ENCODE measurements at places on chromosomes 1 and 21.

DNA sequence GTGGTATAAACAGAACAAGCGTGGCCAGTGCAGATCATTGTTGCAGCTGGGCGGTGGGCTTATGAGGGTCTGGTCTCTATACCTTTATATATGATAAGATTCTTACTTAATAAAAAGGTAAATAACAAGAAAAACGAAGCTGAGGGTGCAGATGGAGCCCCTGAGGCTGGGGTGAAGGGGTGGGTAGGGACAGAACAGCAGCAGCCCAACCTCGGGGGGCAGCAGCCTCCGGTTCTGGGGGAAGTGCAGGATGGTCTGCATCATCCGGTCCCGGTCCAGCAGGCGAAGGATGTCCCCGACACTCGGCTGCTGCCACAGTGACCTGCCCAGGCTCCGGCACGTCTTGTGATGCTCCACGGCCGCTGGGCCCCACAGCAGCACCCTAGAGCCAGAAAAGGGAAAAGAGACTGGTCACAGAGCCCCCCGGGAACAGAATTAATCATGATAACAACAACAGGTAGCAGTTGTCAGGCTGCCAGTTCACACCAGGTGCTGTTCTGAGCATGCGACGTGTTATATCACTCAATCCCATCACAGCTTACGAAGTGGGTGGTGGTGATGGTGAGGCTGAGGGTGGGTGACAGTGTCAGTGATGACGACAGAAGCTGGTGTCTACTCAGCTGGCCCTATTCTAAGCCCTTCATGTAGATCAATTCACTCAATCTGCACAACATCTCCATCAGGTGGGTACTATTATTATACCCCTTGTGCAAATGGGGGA, 35.5 kb downstream of the MRAP start:
- DNase-seq = no peak

- DNase-seq = no peak
Observed at GRCh38 chr1:84632673-84633434, 57.4 kb downstream of the SSX2IP start.

- no peak for DNase-seq
Observed at GRCh38 chr1:155000411-155000725, 2.2 kb upstream of the ZBTB7B start.

DNA sequence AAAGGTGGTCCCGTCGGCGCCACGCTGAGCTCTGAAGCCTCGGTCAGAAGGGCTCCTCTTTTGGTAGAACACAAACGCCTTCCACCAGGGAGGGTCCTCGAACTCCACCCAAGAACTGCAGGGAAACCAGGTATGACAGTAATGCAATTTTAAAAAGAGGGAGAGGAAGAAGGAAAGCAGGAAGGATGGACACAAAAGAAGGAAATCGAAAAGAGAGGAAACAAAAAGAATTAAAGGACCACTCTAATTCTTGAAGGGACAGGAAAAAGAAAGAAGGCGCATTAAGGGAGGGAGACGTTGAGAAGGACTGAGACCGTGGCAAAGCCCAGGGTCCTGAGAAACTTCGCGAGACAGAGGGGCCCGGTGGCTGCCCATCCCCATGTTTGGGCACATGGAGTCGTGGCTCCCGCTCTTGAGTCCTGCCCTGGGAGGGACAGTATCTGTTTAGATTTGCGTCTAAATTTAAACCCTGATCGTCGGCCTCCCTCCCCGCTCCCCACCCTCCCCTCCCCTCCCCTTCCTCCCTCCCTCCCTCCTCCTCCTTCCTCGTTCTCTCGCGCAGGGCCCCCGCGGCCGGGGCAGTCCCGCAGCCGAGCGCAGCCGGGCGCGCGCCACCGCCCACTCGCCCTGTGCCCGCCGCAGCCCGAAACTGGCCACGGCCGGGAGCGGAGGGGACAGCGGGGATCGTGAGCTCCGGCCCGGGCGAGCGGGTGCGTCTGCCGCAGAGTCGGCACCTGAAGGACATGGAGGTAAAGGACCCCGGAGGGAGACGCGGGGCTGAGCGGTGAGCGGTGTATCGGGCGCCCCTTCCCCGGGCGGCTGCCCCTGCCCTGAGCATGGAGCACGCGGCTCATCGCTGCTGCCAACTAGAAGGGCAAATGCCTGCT, at the start of gene RCSD1:
TSS of gene RCSD1 (plus strand) at position 552 of the 887 bp plus-strand sequence. CDS start at position 744, 192 bp downstream.
- no peak for DNase-seq

DNA sequence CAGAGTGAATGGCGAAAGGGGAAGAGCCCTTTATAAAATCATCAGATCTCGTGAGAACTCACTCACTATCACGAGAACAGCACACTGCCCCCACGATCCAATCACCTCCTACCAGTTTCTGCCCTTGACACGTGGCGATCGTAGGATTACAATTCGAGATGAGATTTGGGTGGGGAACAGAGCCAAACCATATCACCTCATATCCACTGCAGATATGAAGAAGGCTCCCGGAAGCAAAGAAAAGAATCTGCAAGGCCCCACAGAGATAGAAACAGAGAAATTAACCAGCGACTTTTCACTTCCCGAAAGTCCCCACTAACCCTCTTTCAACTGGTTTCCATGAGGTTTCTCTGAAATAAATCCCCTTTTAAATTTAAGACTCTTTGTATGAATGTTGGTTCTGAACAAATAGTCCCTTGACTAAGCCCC, 86.2 kb upstream of the IRF2BP2 start:
- DNase-seq = no peak

DNA sequence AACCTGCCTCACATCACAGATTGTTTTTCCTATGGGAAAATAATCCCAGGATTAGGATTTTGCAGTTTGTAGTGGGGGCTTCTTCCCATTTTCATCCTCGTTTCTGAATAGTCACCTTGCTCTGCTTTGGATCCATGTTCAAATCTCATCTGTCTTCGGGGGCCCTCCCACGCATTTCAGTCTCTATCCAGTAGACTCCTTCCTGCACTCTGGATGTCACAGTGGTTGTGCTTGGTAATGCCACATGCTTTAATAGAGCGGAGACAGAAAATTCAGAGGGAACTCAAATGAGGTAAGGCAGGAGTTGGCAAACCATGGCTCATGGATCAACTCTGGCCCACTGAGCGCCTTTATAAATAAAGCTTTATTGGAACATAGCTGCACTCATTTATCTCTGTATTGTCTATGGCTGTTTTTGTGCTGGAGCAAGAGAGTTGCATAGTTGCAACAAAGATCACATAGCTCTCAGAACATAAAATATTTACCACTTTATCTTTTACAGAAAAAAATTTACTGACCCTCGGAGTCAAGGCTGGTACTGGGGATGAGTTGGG, 101.0 kb downstream of the SPATA46 start:
- no peak for DNase-seq

DNA sequence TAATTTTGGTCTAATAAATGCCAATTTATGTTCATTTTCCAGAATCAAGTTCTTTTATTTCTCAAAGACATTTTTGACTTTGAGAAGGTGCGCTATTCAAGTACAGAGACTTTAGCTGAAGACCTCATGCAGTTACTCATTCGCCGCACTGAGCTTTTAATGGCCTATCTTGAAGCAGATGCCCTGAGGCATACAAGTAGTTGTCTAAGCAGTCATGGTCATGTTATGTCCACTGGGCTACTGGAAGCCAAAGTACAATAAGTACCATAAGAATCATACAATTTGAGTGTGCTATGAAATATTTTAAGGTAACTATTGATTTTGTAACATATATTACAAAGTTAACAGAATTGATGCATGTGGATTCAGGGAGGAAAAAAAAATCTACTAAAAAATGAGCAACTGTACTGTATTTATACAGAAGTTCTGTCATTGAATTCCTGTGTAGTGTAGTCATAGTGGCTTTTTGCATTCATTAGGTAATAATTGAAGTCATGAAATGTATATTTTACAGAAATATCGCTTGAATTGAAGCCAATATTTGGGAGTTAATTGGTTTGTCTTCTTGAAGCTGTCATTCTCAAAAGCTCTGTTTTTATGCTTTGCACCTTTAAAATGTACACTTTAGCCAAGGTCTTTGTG, 13.5 kb upstream of the NEXN start:
- DNase-seq = no peak

DNA sequence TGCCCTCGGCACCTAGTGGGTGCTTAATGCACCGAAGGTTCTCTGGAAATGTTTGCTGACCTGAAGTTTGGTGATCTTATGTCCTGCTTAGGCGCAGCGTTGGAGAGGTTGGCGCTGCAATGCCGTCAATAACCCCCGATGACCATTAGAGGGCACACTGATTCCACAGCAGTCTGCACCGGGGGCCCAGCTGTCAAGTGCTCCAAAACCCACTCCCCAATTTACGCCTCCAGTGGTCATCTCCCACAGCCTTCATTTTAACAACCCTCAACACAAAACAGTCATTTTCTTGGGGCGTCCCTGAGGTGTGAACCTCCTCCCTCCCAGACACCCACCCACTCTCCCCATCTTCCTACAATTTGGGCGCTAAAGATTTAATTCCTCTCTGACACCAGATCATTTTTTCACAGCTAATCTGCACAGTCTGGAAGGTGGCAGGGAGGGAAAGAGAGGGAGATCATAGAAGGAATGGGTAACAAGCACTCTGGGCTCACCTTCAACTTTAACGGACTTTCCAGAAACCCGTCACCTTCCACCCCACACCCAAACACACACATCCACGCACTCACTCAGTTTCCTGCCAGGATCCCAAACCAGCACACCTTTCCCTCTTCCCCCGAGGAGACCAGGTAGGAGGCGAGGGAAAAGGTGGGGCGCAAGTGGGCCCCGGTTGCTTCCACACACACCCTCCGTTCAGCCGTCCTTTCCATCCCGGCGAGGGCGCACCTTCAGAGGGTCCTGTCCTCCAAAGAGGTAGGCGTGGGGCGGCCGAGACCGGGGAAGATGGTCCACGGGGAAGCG, 570 bp upstream of the NPR1 start:
- DNase-seq = peak; percentile 17

GRCh38 chr1:155514582-155515187, 47.9 kb downstream of the ASH1L start:
- no peak for DNase-seq

DNA sequence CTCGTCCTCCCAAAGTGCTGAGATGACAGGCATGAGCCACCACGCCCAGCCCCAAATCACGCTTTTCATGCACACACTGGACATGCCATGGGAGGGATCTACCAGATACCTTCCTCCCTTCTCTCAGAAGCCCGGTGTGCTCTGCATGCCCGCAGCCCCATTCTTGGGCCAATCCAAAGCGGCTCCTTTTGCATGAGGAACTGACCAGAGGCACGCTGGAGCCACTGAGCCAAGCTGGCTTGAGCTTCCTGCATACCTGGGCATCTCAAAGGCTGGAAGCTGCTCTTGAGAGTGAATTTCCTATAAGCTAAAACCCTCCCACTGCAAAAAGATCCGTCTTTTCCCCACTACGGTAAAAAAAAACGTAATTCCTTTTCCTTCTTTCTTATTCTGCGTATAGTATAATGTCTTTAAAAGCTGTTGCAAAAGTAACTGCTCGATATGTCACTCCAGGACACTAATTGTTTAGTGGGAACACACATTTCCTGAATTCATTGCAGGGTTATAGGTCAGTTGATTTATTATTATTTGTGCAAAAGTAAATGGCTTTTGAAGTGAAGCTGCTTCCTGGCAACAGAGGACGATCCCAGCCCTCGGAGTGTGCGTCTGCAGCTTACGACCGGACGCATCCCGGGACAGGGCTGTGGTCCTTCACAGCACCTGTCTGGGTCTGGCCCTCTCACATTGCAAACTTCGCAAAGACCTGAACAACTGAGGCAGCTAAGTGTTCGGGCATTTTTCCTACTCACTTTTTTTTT, 61.8 kb upstream of the ETS2 start:
- DNase-seq = no peak

GRCh38 chr1:19949016-19949415, 25.6 kb upstream of the PLA2G2E start:
- no peak for DNase-seq

Data from NCI-H2029 treated with DMSO at 0.1 percent for 48 hours (cell line).